ENCODE measurements at places on chromosomes 5 and 9.
A peak's percentile ranks its signal among the peaks of the same experiment; 100 is the strongest.

DNA sequence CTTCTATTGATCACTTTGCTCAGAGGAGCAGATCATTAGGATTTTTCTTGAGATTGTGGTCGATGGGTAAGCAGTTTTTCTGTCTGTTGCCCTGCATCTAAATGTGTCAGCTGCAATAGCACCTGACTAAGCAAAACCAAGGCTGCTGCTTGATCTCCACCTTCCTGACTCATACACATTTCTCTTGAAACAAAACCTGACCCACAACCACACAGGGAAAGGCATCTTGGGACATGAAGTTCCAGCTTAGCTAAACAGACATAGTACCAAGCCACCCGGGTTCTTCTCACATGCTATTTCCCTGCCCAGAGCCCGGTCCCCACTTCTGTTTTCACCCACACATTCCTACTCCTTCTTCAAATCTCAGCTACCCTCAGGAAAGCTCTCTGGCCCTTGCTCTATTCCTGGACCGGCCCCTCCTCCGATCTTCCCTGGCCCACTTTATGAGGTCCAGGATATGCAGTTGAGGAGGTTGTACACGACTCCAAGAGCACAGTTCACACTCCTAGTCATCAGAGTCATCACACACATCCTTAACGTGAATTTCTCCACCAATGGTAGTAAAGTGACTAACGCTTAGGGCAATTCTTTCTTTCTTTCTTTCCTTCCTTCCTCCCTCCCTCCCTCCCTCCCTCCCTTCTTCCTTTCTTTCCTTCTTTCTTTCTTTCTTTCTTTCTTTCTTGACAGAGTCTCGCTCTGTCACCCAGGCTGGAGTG, 16.0 kb upstream of the ZBTB43 start:
- peak; percentile 60 for DNase-seq

- no peak for DNase-seq
Measured at GRCh38 chr9:129500161-129500862, 120.6 kb downstream of the C9orf50 start.

DNA sequence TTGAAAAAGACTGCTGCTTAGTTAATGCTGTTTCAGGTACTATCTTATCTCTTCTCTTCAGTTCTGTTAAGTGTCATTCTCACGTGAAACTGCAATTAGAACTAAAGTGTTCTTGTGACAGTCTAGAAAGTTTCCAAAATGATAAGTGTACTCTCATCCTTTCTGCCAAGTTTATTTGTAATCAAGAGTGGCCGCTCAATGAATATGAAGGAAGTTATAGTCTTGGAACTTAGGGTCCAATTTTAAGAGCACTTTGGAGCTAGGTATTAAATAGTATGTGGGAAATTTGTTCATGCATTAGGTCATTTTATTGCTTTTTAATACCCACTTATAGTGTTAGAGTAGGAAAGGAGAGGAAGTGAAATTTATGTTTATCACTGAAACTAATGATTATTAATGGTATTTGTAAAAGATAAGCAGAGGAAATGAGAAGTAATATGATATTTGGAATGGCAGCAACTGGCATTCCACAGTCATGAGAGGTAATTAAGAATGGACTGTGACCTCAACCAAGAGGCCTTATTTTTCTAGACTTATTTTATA, 20.4 kb downstream of the XRCC4 start:
- peak; percentile 48 for DNase-seq

DNA sequence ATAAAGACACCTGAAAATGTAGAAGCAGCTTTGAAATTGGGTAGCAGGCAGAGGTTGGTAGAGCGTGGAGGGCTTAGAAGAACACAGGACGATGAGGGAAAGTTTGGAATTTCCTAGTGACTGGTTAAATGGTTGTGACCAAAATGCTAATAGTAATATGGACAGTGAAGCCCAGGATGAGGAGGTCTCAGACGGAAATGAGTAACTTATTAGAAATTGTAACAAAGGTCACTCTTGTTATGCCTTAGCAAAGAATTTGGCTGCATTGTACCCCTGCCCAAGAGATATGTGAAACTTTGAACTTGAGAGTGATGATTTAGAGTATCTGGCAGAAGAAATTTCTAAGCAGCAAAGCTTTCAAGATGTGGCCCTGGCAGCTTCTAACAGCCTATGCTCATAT, 382.5 kb downstream of the KCNN2 start:
- DNase-seq = no peak

DNA sequence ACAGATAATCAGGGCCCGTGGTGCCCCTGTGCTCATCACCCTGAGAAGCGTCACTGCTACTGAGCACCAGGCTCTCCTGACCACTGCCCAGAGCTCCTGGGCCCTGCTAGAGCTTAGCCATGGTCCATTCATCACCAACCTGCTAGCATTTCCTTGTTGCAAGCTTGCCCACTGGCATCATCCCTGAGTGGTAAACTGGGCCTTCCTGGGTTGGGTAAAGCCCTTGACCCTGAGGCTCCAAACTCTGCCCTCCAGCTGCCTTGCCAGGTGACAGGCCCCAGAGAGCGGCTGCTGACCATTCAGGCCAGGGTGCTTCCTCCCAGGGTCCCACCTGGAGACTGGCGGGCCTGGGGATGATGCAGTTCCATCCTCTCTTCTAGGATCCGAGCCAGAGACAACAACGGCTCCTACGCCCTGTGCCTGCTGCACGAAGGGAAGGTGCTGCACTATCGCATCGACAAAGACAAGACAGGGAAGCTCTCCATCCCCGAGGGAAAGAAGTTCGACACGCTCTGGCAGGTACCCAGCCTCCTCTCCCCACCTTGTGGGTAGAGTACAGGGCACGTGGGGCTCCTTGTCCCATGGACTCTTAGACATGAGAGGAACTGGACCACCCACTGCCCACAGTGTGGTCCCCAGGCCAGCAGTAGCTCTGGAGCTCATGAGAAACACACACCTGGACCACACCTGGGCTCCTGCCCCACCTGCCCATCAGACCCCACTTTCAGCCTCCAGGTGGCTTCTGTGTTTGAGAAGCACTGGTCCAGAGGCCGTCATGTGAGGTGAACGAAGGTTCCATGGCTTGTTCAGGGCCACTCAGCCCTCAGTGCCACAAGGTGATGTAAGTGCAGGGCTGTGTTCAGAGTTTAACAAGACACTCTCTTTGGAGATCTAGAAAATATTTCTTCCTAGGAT, 60.5 kb downstream of the SYK start:
- no peak for DNase-seq

DNA sequence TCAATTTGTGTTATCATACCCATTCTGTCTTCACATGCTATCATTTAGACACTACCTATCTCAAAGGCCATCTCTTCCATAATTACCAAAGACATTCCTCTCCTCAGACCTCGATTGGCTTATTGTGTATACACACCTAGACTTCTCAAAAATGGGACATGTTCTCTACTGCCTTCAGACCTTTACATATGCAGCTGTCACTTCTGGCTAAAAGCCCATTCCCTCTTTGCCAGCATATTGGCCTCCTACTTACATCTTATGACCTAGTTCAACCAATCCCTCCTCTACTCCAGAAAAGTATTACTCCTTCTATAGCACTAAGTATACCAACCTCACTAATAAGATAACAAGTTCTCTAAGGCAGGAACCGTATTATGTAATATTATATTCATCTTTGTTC, 84.4 kb downstream of the RAPGEF6 start:
- no peak for DNase-seq

DNA sequence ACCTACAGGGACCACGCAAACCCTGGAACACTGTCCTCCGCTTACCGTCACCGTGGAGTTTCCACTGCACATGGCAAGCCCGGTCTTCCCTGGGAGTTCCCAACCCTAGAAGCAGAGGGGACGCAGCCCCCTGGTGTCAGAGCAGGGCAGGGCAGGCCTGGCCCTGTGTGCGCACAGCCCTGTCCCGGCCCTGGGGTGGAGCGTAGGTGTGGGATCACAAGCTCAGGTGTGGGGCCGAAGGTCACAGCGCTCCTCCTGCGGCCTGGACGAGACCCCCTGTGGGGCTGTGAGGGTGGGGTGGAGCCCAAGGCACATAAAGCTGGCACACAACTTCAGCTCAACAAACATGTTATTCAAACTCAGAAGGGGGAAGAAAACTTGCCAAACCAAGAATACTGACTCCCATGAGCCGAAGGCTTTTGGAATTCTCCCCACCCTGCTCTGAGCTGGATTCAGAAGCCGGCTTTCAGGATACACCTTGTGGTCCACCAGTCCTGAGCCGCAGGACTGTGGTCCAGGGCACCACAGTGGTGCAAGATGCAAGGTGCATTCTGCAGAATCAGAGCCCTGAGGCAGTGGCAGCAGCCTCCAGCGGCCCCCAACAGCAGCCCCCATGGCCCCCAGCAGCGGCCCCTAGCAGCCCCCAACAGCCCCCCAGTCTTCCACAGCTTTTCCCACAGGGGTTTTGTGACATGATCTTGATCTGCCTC, 11.8 kb upstream of the EXOC3 start:
- DNase-seq = peak; percentile 6

- no peak for DNase-seq
Measured at GRCh38 chr9:127968700-127969383, 11.9 kb downstream of the EEIG1 start.

DNA sequence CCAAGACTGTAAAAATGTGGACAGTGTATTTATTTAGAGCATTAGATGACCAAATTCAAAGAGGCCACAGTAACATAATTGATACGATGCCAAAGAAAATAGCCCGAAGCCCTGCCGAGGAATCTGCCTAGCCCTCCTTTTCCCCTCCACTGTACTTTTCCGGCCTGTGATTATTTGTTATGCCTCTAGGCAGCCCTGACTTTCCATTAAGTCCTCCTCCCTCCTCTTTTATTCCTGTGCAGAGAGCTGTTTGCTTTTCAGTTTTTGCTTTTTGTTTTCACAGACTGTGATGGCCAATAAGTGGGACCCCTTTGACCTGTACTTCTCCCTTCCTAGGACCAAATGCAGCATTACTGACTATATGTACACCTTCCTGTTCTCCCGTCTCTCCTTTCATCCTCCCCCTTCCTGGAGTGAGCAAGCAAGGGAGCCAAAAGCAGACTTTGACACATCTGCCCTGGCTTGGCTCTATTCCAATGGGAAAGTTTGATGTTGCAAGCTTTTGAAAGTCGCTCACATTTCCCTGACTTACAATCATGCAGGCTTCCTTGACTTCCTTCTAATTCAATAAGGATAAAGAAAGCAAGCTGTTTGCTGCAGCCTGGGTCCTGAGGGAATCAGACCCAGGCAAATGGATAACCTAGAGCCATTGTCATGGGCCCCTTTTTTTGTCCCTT, 76.1 kb downstream of the NREP start:
- peak; percentile 95 for DNase-seq

DNA sequence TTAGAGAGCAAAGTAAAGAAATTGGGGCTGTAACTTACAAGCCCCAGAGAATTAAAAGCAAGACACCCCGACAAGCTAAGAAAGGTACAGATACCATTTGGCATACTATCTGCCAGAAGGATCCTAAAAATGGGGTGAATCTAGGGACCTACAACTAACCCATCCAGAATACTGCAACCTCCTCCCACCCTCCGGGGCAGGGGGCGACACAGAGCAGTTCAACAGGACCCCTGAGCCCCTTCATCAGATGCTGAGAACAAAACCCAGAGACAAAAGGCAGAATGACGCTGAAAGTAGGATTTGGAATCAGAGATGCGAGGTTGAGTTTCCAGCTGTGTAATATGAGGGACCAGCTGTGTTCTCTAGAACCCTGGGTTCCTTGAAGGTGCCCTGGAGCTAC, 71.2 kb downstream of the EPB41L4B start:
- no peak for DNase-seq

DNA sequence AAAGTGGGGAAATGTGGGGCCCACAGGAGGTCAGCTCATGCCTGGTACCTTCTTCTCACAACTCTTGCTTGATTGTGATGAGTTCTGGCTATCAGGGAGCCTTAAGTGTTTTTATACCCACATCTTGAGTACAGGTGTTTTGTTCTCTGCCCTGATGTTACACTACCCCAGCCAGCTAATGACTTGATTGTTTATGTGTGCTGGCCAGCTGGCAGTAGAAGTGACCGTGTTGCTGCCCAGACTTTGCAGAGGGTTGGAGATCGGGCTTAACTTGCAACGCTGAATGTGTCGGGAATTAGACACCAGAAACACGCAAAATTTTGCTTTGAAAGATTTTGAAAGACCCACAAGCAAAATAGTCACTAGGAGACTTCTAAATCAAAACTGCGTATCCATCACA, 16.9 kb upstream of the ZDHHC11B start:
- DNase-seq = no peak

GRCh38 chr5:131239686-131240085, 24.2 kb upstream of the CDC42SE2 start:
- DNase-seq = no peak

GRCh38 chr5:91293131-91293530, 90.0 kb downstream of the ARRDC3 start:
- DNase-seq = peak; percentile 58

GRCh38 chr5:100800562-100800961, 102.5 kb downstream of the ST8SIA4 start:
- no peak for DNase-seq

DNA sequence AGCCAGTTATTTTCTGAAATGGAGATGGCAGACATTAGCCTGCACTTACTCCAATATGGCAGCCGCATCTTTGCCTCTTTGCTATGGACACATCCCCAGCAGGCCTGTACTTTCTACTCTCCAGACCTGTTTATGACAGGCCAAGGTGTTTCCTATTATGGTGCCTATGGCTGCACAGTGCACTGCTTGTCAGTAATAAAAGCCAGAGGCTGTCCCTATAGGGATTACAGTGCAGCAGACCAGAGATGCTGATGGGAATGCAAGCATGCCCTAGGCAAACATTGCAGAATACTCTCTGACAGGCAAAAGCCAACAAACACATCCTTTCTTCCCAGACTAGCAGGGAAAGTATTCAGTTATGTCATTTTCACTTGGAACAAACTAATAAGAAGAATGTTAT, 442.9 kb downstream of the RAB3C start:
- no peak for DNase-seq

GRCh38 chr5:117337064-117337749, 762.6 kb upstream of the SEMA6A start:
- no peak for DNase-seq

GRCh38 chr9:109113892-109114609, 5.7 kb downstream of the TMEM245 start:
- no peak for DNase-seq

DNA sequence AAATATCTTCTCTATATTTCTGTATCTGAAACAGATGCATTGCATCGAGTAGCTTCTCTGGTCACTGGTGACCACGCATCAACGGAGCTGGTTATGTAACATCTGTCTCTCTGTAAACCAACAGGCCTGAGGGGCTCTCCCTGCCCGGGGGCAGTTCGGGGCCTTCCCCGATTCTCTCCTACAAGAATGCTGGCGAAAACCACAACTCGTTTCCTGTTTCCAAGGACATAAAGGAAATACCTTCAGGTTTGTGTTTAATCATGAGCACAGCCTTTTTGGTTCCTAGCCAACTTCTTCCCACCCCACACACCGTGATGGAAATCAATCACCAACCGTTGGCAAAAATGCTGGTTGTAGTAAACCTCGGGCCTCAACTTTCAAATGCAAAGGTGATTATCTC, 25.1 kb downstream of the GDNF start:
- DNase-seq = no peak

GRCh38 chr5:160651692-160652645, 200.0 kb downstream of the ATP10B start:
- DNase-seq = no peak

DNA sequence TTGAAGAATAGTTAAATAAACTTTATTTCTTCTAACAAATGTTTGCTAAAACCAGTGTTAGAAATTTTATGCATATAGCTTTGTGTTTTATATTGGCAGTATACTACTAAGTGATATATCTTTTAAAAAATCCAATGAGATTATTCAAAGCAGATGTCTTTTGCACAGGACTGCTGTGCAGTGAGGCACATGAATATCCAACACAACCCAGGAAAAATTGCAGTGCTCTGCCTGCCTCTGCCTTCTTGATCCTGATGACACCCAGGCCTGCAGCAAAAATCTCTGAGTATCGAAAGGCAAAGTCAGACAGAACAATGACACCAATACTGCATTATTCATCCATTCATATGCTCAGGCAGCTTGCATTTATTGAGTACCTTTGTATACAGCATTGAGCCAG, 1076.5 kb upstream of the ARRDC3 start:
- DNase-seq = no peak
